ENCODE measurements at places on chromosomes 11 and 22.

GRCh38 chr22:32917577-32918354, 116.3 kb downstream of the TIMP3 start:
- no peak for DNase-seq

GRCh38 chr11:134388590-134388989, 23.5 kb downstream of the B3GAT1 start:
- DNase-seq, result no peak

- DNase-seq, result no peak
Measured at GRCh38 chr22:46661221-46661851, 41.1 kb downstream of the GRAMD4 start.

- no peak for DNase-seq
Measured at GRCh38 chr11:122276221-122276620, 160.2 kb upstream of the BLID start.

GRCh38 chr11:15159085-15159484, 44.4 kb downstream of the INSC start:
- no peak for DNase-seq

GRCh38 chr11:128565881-128566280, 21.5 kb downstream of the ETS1 start:
- no peak for DNase-seq

- no peak for DNase-seq
Measured at GRCh38 chr11:16402654-16403447, 46.5 kb upstream of the SOX6 start.

DNA sequence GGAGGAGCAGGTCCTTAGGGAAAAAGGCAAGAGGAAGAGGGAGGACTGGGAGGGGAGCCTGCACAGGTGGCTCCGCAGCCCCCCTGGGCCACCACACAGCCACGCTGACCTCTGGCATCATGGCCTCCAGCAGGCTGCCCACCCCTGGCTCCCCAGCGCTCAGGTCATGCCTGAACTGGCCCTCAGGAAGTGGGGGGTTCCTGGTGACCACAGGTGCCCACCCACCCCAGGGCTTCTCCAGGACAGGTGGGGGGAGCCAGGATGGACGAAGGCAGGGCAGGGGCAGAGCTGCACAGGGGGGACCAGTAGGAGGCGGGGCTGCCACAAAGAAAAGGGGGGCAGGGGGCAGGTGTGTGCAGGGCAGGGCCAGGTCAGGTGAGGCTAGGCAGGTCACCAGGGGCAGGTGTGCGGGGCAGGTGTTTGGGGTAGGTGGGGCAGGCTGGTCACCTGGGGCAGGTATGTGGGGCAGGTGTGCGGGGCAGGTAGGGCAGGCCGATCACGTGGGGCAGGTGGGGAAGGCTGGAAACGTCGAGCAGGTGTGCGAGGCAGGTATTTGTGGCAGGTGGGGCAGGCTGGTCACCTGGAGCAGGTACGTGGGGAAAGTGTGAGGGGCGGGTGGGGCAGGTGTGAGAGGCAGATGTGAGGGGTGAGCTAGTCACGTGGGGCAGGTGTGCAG, 997 bp downstream of the DEAF1 start:
- DNase-seq, result no peak

DNA sequence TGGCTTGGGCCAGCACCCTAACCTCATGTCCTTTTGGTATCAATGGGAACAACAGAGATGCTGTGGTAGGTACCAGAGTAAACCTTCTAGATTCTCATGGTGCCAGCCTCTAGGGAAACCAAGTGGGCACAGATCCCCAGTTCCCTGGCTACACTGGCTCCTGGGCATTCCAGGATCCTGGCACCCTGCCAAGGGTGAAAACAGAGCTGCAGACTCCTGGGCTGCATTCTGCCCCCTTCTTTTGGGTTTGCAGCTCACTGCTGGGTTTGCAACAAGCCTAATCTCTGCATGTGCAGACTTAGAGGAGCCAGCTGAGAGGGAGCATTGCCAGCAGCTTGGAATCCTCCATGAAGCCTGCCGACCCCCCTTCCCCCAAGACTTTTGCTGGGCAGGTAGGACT, 30.6 kb downstream of the PRDM11 start:
- no peak for DNase-seq

DNA sequence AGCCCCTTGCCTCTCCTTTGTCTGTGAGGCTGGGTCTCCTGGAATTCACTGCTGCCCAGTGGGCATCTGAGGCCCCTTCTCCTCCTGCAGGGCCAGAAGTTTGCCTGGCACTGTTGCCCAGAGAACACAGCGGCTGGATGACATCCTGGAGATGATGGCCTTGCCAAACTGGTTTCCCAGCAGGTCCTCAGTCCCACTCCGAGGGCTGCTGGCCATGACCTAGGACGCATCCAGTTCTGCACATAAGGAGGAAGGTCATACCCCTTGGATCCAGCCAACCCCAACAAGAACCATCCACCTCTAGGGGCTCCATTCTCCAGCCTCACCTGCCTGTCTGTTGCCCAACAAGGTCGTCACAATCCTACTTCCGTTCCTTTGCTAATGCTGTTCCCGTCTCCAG, 3.4 kb upstream of the SMTN start:
- no peak for DNase-seq

Measured in AG04450 (cell line).